Activated CD4-positive, alpha-beta T cell treated with anti-CD3 and anti-CD28 coated beads, Interleukin-2, amount 50 U/mL, for 1 hour (primary cell): ENCODE measurements at places on chromosomes 3 and 15.

- no peak for DNase-seq
Measured at GRCh38 chr3:147431751-147432150, 22.6 kb downstream of the ZIC1 start.

DNA sequence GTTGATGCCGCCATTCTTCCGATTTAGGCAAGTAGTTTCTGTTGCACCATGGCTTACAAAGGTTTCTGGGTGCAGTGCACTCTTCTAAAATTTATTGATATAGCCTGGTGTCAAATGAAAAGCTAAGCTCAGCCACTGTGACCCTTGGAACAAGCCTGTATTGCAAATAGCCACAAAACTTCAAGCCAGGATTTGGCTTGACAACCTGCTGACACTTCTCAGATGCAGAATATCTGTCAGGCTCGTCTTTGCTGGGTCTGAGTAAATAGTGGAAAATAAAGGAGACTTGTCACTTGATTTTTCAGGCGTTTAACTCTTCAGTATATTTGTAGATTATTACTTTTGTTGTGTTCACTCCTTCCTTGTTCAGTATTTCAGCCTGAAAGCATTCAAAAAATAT, 871.8 kb downstream of the OTOL1 start:
- no peak for DNase-seq

- DNase-seq = no peak
Measured at GRCh38 chr3:9549600-9549999, 4.0 kb downstream of the LHFPL4 start.

- no peak for DNase-seq
Measured at GRCh38 chr15:80800067-80800466, 20.9 kb downstream of the CEMIP start.

GRCh38 chr3:4531478-4532025, 38.4 kb downstream of the ITPR1 start:
- no peak for DNase-seq

DNA sequence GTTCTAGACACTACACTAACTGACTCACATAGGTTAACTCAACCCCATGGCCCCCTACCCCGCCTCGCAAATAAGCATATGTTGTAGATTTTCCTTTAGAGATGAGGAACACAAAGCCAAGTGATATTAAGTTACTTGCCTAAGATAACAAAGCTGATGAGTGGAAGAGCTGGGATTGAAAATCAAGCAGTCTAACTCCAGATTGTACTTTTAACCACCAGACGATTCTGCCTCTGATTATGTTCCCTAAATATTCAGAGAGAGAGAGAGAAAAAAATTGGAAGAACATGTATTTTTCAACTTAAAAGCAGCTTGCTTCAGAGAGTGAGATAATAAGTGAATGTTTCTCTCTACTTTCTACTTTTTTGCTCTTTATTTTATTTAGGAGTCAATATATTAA, 66.9 kb upstream of the THBS1 start:
- DNase-seq = no peak
